ENCODE measurements at places on chromosomes 6 and 20.

DNA sequence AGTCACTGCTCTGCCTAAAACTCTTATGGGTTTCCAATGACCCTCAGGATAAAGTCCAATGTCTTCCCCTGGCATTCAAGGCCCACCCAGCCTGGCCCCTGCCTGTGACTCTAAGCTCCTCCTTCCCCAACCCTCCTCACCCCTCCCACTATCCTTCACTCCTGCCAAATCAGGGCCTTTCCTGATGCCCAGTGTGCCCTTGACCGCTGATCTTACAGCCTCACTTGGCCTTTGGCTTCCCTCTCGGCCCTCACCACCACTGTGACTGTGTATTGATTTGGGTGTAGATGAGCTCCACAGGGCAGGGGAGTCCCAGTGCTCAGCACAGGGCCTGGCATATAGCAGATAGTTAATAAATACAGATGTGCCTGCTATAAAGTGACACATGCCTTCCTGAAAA is 115.7 kb downstream of the TOX2 start:
- DNase-seq = no peak

GRCh38 chr6:170225852-170226417 is 64.9 kb downstream of the DLL1 start:
- DNase-seq = no peak

DNA sequence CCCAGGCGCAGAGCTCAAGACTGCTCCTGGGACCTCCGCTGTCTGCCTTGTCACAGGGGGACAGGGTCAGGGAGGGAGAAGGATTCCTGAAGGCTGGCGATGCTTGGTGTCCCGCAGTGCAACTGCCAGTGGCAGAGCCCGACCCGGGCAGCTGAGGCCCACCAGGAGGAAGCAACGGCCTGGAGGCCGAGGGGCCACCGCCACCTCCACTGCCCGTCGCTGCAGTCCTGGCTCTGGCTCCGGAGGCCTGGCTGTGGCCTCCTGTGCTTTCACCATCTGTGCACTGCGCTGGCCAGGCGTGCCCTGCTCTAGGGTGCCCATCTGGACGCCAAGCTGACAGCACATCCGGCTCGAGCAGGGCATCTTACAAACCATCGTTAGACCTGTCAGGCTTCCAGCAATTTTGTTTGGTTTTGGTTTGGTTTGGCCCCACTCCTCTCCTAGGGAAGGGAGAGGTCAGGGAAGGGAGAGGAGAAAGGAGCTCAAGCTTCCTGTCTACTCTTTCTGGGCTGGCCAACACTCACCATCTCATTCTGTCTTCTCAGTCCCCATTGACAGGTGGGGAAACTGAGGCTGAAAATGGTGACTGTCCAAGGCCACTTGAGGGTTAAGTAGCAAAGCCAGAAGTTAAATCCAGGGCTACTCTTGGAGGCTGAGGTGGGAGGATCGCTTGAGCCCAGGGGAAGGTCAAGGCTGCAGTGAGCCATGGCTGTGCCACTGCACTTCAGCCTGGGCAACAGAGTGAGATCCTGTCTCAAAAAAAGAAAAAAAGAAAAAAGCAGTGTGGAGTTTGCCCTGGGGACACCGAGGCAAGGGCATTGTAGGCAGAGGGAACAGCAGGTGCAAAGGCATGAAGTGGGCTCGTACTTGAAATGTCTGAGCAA is 37.7 kb upstream of the NOL4L start:
- DNase-seq = no peak

GRCh38 chr20:38667417-38667956 is 56.8 kb upstream of the SLC32A1 start:
- DNase-seq = no peak

GRCh38 chr6:133198725-133199124 is 42.4 kb upstream of the EYA4 start:
- no peak for DNase-seq

All from hematopoietic multipotent progenitor cell treated with erythropoietin and hydrocortisone succinate and interleukin-3 and kit ligand, for 6 days (in vitro differentiated cells).